ENCODE measurements at places on chromosomes 13 and 19. TPM values are rescaled to one million over a fixed set of nuclear protein-coding genes. Genes with fewer than 3 reads are reported as not detected.

- DNase-seq = no peak
- H3K27ac ChIP-seq = no peak overlapping the region
- H3K4me1 ChIP-seq = no peaks in the 10 kb centered on the region
- no peaks in the 10 kb centered on the region for H3K36me3 ChIP-seq
- H3K4me3 ChIP-seq = no peak overlapping the region
- H3K27me3 ChIP-seq = no peaks in the 10 kb centered on the region
These were observed 9.9 kb upstream of the RCBTB2 start for GRCh38 chr13:48542581-48543341.

The KCNJ14 gene
- total RNA-seq = 1.0 TPM

DNA sequence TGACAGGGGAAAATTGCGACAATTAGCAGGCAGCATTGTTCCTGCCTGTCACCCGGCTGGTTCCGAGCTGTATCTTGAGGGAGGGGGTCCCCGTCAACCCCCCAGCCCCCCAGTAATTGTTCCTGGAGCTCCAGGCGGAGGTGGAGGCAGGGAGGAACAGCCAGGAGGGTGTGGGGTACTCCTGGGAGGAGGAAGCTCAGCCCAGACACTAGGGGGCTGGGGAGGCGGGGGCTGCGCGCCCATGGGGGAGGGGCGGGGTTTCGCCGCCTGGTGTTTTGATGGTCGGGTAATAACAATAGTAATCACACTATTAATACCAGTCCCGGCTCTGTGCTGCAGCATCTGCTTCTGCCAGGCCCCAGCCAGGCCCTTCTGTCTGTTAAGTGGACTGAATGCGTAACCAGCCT, 8.6 kb downstream of the NPAS1 start:
- peaks cover 14% of the 10 kb centered on the region for H3K4me1 ChIP-seq
- no peak for DNase-seq
- no peak overlapping the region for H3K27ac ChIP-seq
- no peak overlapping the region for H3K4me3 ChIP-seq
- no peaks in the 10 kb centered on the region for H3K36me3 ChIP-seq

- no peak for DNase-seq
- peaks cover 6% of the 10 kb centered on the region for H3K36me3 ChIP-seq
These were observed 15.2 kb upstream of the PPP1R12C start for GRCh38 chr19:55132453-55133129.

GRCh38 chr19:16118489-16119033, 6.9 kb downstream of the RAB8A start:
- DNase-seq = no peak
- no peak overlapping the region for H3K4me3 ChIP-seq
- H3K36me3 ChIP-seq = peaks cover 39% of the 10 kb centered on the region

The DCAF15 gene
- 77.1 TPM for total RNA-seq

DNA sequence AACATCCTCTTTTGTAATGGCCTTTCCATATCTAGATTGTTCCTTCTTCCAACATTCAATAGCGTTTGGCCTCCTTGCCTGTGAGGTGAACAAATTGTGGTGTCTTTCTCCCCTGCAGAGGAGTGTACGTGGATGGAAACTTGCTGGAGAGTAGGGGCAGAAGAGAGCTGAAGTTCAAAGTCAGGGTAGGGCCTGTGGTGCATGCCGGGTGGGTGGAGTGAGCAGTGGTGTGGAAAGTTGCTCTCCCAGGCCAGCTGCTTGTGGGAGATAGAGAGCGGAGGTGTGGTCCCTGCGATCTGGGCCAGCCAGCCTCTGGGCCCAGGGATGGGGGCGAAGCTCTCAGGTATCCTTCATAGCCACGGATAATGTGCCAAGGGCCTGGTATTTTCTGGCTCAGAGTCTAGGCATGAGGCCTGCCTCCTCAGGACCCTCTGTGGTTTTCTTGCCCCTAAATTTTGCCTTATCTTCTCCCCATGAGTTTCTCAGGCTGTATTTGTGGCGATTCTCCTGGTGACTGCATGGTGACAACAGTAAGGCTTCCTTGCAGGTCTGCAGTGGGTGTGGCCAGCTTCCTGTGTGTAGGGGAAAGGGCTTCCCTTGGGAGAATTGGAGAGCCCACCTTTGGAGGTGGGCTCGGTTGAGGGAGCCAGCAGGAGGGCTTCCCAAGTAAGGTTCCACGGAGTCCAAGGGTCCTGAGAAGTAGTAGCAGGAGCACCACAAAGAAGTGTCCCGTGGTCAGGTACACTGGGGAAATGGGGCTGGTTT, 6.7 kb downstream of the RGCC start:
- H3K4me1 ChIP-seq = no peaks in the 10 kb centered on the region
- peaks cover 13% of the 10 kb centered on the region for H3K27me3 ChIP-seq
- no peak overlapping the region for H3K27ac ChIP-seq
- no peak overlapping the region for H3K4me3 ChIP-seq

DNA sequence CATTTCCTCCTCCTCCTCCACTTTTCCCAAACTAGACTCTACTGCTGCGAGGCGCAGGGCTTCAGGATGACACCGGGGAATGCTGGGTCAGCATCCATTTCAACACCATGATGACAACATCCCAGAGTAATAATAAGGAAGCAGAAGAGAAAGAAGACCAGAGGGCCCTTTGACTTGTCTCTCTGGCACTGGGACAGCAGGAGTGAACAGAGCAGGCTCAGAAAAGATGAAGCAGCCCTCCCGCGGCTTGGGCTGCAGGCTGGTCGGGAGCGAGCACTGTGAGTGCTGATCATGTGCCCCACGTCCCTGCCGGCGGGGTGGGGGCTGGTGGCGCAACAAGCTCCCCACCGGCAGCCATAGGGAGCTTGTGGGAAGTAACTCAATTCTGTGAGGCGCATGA, 30.5 kb downstream of the RANBP3 start:
- H3K27ac ChIP-seq = no peak overlapping the region
- no peak for DNase-seq
- H3K27me3 ChIP-seq = no peaks in the 10 kb centered on the region
- H3K36me3 ChIP-seq = no peaks in the 10 kb centered on the region

Data from H1 (cell line).